ENCODE measurements at places on chromosomes 12 and 14. TPM values are rescaled to one million over a fixed set of nuclear protein-coding genes. Genes with fewer than 3 reads are reported as not detected.

Gene KCNH3
- total RNA-seq = 2.2 TPM

Gene MYRFL
- total RNA-seq = not detected

Gene RNASE3
- not detected for total RNA-seq

Gene ASB8
- total RNA-seq = 28.9 TPM

Gene CLBA1
- total RNA-seq = 16.8 TPM

Gene MTRFR
- total RNA-seq = 16.2 TPM

Gene HAL
- total RNA-seq = 1.3 TPM

Gene TDRD9
- total RNA-seq = 85.1 TPM

Gene LRFN5
- total RNA-seq = 5.3 TPM

Gene RERG
- total RNA-seq = 2.7 TPM

Gene HOXC9
- total RNA-seq = not detected

Gene TAS2R50
- 3.9 TPM for total RNA-seq

Gene RBP5
- total RNA-seq = not detected

Gene C12orf54
- not detected for total RNA-seq

Gene TMEM119
- 6.9 TPM for total RNA-seq

Gene NR2C1
- 69.6 TPM for total RNA-seq

Gene CFL2
- total RNA-seq = 75.7 TPM

Gene MNAT1
- 46.6 TPM for total RNA-seq

Gene HOXC6
- not detected for total RNA-seq

Gene RFX4
- total RNA-seq = not detected

Gene MRPL51
- total RNA-seq = 16.7 TPM

Gene CPSF6
- 49.1 TPM for total RNA-seq

Gene ZBTB42
- total RNA-seq = 14.7 TPM

Gene PPP1R36
- total RNA-seq = not detected
